ENCODE measurements at places on chromosomes 3 and 15.

- DNase-seq = no peak
Measured at GRCh38 chr3:111335512-111336303, 206.3 kb upstream of the CD96 start.

GRCh38 chr3:151330899-151331298 is 1.6 kb upstream of the P2RY13 start:
- DNase-seq = no peak

DNA sequence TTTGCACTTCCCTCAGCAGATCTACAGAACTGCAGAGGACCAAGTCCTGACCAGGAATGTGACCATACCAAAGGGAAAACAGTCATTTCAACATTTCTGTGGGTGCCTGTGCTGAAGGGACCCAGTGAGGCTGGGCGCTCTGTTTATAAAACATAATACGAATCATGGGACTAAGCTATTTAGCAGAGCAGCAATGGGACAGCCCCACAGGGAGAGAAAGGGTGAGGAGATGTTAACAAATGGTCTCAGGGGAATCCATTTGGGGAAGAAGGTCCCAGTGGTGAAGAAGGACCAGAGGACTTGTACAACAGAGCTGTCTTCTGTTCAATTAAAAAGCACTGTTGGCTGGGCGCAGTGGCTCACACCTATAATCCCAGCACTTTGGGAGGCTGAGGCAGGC is 1025.4 kb downstream of the FHIT start:
- DNase-seq = no peak

GRCh38 chr15:72136170-72137051 is 18.2 kb downstream of the SENP8 start:
- DNase-seq = no peak

GRCh38 chr15:51069983-51070382 is 24.7 kb downstream of the TNFAIP8L3 start:
- no peak for DNase-seq

GRCh38 chr3:45143673-45144671 is 2.2 kb downstream of the CDCP1 start:
- no peak for DNase-seq

- DNase-seq = no peak
Measured at GRCh38 chr3:46097691-46098241, 70.5 kb upstream of the XCR1 start.

DNA sequence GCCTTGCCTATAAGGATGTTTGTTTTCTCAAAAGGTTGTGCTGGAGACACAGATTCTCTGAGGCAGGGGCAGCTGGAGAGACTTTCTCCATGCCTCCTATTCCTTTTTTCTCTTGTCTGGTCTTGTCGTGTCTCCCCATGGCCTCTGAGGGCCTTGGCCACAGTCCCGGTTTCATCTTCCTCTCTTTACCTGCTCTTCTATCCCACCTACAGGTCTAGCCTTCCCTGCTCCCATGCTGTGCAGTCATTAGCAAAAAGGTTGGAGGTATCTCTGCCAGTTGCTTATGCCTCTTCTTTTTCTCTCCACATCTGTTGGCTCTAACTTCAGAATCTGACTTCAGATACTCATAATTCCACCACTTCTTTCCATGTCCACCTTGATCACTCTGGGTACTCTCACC is 191.1 kb downstream of the IL20RB start:
- no peak for DNase-seq

- DNase-seq = no peak
Measured at GRCh38 chr3:78894787-78895186, 873.0 kb downstream of the ROBO1 start.

GRCh38 chr3:134279466-134279865 is 28.8 kb upstream of the RYK start:
- DNase-seq = no peak

- DNase-seq = no peak
Measured at GRCh38 chr3:38632989-38633388, 16.5 kb downstream of the SCN5A start.

DNA sequence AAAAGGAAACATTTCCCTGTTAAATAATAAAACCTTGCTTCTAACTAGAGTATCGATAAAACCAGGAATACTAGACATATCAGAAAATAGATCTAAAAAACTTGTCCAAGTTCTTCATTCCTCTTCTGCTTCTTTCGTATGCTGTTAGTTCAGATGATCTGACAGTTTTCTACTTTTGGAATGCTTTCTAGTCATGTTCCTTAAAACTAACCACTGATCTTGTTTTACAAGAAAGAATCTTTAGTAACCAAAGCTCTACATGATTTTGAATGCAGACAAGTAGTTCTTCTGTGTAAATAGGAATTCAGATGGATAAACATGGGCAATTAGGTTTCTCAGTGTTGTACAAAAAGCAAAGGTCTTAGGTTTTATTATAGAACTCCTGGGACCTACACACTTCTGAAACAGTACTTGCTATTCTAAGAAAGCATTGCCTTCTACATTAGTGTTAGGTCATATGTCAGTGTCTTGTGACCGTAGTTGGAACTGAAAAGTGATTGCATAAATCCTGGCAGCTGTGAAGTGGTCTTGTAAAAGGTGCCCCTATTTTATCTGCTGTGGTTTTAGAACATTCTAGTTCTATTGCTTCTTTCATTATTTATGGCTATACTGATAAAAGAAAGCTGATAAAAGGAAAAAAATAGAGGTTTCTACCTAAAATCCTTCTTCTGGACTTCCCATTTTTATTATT is 40.7 kb downstream of the SNRK start:
- no peak for DNase-seq

DNA sequence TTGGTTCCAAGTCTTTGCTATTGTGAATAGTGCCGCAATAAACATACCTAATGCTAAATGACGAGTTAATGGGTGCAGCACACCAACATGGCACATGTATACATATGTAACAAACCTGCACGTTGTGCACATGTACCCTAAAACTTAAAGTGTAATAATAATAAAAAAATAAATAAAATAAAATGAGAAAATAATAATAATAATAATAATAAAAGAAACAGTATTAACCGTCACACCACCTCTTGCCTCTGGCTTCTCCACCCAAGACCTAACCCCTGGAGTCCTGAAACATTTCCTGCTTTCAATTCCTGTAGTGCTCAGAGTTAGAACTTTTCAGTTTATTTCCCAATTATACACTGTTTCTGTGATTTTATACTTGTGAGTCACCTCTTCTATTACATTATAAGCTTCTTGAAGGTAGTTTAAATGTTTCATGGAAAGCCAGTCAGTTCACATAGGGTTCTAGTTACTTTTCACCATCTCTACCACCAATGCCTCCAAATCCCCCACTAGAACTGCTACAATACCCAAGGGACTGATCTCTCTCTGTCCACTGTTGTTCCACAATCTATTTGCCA is 18.4 kb upstream of the GHSR start:
- DNase-seq = no peak

- DNase-seq = no peak
Measured at GRCh38 chr15:80405970-80406369, 1.8 kb downstream of the ARNT2 start.

GRCh38 chr3:52532517-52532837 is 1.2 kb downstream of the NT5DC2 start:
- DNase-seq = peak; percentile 64

DNA sequence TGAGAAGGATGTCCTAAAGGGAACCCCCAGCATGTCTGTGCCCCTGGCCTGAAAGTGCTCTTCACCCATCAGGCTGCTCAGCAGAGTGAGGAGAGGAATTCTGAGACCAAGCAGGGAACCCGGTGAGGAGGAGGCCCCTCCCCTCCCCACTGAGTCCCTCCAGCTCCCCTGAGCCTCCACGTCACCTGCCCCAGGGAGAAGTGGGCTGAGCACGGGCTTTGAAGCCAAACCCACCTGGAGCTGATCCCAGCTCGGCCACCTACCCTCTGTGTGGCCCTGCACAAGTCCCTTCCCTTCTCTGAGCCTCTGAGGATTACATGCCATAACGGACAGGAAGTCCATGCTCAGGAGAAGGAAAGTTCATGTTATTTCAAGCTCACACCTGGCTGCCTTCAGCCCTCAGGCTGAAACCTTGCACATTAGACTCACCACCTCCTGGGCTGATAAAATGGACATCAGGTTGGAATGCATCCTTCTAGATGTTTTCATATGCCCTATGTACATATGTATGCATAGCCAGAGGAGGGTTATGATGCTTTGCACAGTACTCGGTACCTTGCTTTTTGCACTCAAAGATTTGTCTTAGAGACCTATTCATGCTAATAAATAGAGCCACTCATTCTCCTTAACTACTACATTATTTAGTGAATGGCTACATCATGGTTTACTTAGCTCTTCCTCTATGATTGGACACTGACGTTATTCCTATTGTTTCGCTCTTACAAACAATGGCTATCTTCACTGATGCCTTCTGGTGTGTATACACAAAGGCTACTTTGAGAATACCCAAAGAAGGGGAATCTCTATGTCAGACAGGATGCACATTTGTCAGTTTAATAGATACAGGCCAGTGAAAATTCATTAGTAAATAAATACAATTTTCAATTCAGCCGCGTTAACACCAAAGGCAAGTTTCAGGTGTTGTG is 31.6 kb upstream of the GATA2 start:
- DNase-seq = no peak

- DNase-seq = no peak
Measured at GRCh38 chr3:37435572-37435971, 261.2 kb upstream of the LRRFIP2 start.

- DNase-seq = no peak
Measured at GRCh38 chr3:127209155-127209839, 16.4 kb downstream of the PRR23E start.

DNA sequence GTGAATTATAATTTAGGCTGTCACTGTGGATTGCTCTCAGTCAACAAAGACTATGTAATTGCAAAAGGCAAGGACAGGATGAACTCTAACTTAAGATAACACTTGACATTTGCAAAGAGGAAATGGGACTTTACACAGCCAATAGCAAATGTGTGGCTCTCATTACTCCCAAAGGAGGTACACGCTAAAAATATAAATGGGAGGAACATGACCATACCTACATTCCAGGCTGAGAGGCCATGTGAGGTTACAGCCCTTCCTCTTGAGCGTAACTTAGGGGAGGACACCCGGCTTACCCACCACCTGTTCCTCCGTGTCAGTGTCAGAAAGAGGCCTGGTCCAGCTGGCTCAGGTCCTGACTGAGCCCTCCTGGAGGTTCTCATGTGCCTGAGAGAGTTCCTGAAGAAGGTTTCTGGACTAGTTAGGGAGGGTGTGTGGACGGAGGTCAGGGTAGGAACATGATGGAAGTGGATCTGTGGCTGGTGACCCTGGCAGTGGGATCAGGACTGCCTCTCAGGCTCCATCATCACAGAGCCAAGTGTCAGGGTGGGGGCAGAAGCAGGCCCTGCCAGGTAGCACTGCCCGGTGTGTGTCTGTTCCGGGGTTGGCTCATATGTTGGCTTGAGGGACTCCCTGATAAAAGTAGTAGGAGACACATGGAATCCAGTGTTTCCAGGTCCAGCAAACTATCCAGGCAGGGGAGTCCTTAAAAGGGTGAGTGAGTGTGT is 7.9 kb downstream of the POPDC2 start:
- no peak for DNase-seq
